Mesendoderm (in vitro differentiated cells): ENCODE measurements at places on chromosomes 3 and 15.

GRCh38 chr3:54631516-54632325, 296.1 kb downstream of the LRTM1 start:
- no peak for DNase-seq

- no peak for DNase-seq
Observed at GRCh38 chr3:59133311-59133710, 83.5 kb upstream of the CFAP20DC start.

DNA sequence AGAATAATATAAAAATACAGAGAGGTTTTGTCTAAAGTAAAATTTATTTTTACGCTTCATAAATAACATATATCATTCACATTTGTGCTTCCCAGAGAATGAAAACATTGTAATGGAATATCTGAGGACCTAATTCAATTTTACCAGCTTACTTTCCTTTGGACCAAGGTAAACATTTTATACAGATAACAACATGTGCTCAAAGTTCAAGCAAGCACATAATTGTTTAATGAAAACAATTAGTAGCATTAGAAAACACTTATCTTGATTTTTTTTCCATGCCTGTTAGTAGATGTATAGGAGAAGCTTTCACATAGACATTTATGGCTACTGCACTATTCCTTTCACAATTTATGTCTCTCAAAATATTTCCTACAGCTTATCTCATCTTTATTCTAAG, 400.0 kb downstream of the ZIC1 start:
- no peak for DNase-seq

GRCh38 chr3:97940034-97940433, 32.2 kb downstream of the RIOX2 start:
- peak; percentile 52 for DNase-seq

- DNase-seq = no peak
Observed at GRCh38 chr3:136955813-136956212, 2.0 kb upstream of the IL20RB start.

GRCh38 chr3:48514431-48515227, 10.7 kb upstream of the SHISA5 start:
- no peak for DNase-seq

DNA sequence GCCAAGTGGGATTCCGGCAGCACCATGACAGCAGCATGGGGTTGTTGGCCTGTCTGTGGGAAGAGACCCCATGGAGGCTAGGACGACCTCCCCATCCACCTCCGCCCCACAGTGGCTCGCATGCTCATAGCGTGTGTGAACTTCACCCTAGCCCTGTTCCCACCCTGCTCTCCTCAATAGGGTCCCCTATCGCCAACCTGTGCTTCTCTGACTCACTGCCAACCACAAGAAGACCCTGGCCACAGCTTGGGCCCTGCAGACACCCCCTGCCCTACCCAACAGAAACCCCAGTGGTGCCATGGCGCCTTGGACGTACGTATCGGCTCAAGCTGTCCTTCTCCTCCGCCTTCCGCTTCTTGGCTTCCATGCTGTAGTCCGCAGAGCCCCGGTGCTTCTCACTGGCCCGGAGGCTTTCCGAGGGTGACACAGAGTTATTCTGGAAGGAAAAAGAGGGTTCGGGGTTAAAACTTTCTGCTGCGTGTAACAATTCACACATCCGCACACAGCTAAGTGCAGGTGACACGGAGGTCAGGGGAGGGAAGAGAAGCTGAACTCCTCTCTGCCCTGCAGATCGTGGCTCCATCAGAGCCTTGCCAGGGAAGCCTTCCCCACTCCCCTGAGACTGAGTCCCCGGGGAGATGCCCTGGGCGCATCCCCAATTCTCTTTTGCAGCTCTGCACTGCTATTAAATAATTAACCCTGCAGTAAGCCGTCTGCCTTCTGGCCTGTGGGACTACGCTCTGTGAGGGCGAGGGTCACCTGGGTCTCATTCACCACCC, 37.3 kb downstream of the TLE3 start:
- no peak for DNase-seq

GRCh38 chr3:87436781-87437543, 160.6 kb upstream of the POU1F1 start:
- no peak for DNase-seq

DNA sequence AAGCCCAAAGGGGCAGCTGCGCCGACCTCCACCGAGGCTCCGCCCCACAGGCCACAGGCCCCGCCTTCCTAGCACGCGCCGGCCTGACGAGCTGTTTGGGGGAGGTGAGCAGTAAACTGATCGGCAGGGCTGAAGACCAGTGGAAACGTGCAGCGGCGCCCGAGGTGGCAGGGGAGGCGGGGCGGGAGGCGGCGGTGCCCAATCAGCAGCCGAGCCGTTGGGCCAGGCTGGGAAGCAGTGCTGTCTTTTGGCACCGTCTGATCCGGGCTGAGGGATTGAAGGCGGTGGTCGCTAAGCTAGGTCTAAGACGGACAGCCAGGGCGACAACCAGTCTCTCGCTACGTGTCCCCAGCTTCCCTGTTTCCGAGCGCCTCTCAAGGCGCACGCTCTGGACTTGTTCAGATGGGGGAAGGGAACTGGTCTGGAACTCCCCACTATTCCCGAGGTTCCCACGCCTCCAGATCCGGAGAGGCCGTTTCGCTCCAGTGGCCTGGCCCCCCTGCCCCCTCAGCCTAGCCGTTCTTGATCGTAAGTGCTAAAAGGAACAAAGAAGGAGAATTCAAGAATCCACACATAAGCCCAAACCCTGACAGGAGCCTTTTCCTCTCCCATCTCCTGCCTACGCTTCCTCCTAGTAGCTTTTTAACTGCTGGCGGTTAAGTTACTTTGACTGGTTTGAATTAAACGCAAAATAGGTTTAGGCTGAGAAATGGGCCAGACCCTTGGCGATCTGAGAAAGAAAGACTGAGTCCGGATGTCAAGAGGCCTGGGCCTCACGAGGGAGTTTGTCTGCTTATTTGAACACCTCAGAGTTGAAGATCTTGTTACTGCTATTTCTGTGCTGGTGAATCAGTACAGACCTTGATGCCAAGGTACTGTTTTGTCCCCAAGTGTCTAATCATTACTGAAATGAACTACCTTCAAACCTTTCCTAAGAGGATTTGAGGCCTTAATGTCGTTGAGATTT, at the start of gene FMN1:
Gene FMN1, minus strand, starts transcription at position 11 of the 967 bp plus-strand sequence. CDS start 39,800 bp downstream, outside the sequence.
- DNase-seq = peak; percentile 98

DNA sequence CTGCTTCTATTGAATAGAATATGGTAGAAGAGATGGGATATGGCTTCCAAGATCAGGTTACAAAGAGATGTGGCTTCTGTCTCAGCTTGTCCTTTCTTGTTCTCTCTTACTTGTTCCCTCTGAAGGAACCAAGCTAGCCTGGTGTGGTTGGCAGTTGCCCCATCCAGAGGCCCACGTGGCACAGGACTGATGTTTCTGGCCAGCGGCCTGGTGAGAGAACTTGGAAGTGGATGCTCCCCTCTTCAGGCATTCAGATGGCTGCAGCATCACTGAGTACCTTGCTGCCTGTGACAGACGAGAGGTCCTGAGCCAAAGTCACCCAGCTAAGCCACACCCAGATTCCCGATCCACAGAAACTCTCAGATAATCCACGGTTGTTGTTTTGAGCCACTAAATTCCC, 183.6 kb downstream of the NSMCE3 start:
- no peak for DNase-seq

DNA sequence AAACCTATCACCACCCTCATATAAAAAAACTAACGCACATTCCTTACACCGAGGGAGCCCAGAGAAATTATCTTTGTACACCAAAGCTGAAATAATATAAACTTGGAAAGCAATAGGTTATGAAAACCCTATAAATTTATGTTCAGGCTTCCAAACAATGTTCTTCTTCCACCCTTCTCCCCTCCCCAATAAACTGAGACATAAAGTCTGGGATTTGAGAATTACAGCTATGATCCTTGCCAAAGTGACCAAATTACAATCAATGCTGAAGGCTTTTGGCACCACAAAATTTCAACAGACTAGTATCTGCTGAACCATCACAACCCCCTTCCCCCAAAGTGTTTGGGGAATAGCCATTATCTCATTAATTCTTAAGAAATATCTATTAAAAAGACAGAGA, 237.8 kb downstream of the FMN1 start:
- DNase-seq = no peak

DNA sequence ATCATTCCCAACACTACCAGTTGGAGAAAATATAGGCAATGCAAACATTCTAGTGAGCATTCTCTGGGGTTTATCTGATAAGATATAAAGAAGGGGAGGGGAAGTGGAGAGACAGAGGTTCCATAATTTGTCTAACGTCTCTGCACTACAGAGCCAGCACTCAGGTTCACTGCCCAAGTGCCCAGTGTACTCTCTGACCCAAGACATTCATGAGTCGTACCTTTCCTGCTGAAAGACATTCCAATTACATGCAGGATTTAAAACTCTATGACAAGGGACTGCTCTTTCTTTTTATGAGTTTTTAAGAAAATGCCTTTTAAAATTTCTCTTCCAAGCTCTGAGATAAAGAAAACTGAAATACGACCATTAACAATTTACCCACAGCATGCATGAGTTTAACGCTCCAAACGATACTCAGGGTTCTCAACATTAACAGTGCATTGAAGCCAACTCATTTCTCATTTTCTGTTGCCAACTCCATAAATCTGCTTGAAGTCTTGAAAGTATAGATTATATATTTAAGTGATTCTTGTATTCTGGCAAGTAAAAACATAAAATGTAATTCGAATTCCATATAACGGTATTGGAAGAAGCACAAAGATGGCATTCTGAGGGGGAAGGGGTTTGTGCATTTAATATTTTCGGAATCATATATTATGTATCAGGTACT, 193.4 kb downstream of the SUCLG2 start:
- DNase-seq = no peak

- DNase-seq = no peak
Observed at GRCh38 chr3:12943124-12944021, 102.0 kb upstream of the RPL32 start.

- DNase-seq = no peak
Observed at GRCh38 chr3:87197531-87197930, 29.6 kb upstream of the CHMP2B start.

DNA sequence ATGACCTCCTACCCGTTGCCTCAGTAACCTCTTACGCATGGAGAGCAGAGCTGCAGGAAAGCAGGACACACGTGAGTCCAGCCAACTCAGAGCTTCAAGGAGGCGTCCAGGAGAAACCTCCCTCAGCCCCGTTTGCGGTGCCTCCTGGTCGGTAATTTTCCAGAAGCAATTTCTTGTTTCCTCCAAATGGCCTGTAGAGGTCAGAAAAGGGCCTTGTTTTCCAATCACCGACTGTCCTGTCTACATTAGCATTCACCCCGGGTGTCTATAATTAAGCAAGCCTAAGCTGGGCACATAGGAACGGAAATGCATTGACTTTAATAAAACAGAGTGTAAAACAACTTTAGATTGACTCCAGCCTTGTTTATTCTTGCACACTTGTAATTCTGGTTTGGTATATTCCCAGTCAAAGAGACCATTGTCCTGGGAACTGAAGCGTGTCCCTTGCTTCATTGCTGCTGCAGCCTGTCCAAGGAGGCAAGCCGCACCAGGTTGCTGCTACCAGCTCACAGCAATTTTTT, 836.2 kb downstream of the AGBL1 start:
- DNase-seq = peak; percentile 88

DNA sequence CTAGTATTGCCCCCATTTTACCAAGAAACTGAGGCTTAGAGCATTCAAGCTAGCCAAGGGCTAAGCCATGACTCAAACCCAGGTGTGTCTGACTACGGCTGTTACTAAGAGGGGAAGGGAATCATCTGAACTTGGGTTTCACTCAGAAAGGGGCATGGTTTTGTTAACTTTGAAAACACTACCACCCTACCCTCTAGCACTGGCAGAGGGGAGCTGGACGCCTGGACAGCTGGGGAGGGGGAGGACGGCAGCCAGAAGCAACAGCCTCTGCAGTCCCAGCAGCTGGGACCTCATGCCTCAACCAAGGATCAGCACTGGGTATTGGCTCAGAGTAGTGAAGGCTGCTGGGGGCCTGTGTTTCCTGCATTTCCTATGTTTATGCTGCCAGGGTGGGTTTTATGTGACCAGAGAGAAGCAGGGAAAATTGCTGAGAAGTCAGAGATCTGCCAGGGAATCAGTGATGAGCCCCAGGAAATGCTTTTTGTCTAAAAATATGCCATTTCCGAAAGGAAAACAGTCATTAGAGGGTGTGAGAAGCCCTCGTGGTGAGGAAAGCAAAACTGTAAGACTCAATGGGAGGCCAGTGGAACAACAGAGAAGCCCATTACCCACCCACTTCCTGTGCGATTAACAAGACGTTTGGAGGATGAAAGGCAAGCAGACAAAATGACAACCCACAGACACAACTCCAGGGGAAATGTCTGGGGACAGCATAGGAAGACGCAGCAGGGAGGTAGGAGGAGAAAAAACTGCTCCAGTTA, 41.2 kb downstream of the LIPC start:
- peak; percentile 64 for DNase-seq

DNA sequence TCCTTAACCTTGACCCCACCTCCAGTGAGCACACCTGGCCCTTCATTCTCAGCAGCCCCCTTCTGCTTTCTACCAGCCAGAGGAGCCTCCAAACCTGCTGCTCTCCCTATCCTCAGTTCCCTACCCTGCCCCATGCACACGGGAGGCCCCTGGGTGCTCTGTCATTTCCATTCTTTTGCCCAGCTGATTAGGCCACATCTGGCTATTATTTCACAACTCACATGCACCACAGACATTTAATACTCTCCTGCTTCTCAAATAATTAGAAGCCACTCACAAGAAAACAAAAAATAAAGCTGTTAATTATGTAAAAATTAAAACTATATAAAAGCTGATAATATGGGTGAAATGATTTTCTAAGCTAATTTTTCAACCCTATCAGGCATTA, 50.7 kb downstream of the MYLK start:
- no peak for DNase-seq

DNA sequence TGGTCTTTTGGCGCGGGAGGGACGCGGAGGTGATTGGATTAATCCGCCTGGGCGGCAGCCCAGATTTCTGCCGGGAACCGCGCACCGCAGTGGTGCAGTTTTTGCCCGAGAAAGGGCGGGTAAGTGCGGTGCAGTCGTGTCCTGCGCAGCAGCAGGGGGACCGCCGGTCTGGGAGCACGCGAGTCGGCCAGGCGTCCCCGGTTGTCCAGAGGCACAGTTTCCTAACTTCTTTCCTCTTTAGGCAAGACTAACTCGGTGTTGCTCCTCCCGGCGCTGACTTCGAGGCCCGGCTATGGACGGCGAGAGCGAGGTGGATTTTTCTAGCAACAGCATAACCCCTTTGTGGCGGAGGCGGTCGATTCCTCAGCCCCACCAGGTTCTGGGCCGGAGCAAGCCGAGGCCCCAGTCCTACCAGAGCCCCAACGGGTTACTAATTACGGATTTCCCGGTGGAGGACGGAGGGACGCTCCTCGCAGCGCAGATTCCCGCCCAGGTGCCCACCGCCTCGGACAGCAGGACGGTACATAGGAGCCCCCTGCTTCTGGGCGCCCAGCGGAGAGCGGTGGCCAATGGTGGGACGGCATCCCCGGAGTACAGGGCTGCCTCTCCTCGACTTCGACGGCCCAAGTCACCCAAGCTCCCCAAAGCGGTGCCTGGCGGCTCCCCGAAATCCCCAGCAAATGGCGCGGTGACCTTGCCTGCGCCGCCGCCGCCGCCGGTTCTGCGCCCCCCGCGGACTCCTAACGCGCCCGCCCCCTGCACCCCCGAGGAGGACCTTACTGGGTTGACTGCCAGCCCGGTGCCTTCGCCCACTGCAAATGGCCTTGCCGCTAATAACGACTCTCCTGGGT, 736 bp downstream of the ARHGEF26 start:
- DNase-seq = peak; percentile 57
